Placental pericyte (primary cell): ENCODE measurements at places on chromosomes 4 and X. TPM values are rescaled to one million over a fixed set of nuclear protein-coding genes. Genes with fewer than 3 reads are reported as not detected.

The VCX2 gene
- not detected in 2 replicates for total RNA-seq

The NCAPG gene
- total RNA-seq: 2.2 and 62.7 TPM in 2 replicates

The TMEM255A gene
- total RNA-seq: not detected in 2 replicates

The CCNA2 gene
- 2.0 and 129 TPM in 2 replicates for total RNA-seq

The SULT1E1 gene
- total RNA-seq: not detected in 2 replicates

The TCEAL6 gene
- total RNA-seq: not detected in 2 replicates
